Mucosa of descending colon (tissue), 3 donors: ENCODE measurements at places on chromosomes 13 and 19. TPM values are rescaled to one million over a fixed set of nuclear protein-coding genes. Genes with fewer than 3 reads are reported as not detected.

SPTBN4 gene
- total RNA-seq, result 0.29 TPM

TEKTIP1 gene
- 3.2 TPM for total RNA-seq

TMEM238 gene
- 68.0 TPM for total RNA-seq

IFNL2 gene
- total RNA-seq, result not detected

MCF2L gene
- 109 TPM for total RNA-seq

C5AR2 gene
- 1.6 TPM for total RNA-seq

ZNF837 gene
- total RNA-seq, result 1.5 TPM

S1PR4 gene
- total RNA-seq, result 0.38 TPM

ZNF135 gene
- 5.8 TPM for total RNA-seq

IGFL4 gene
- not detected for total RNA-seq

ZNF564 gene
- 21.2 TPM for total RNA-seq

DCLK1 gene
- 12.7 TPM for total RNA-seq

TMC4 gene
- 178 TPM for total RNA-seq

ATP4B gene
- total RNA-seq, result not detected

SIGLEC5 gene
- total RNA-seq, result 0.32 TPM

FOXA3 gene
- total RNA-seq, result 32.9 TPM

ZNF530 gene
- 3.1 TPM for total RNA-seq

MRPL4 gene
- 47.5 TPM for total RNA-seq

DMPK gene
- total RNA-seq, result 123 TPM

TEX29 gene
- total RNA-seq, result 0.55 TPM

CIC gene
- total RNA-seq, result 78.0 TPM

ATP11A gene
- total RNA-seq, result 28.7 TPM

ZNF628 gene
- 11.1 TPM for total RNA-seq

ZNF154 gene
- total RNA-seq, result 1.5 TPM

ZIM2 gene
- 0.66 TPM for total RNA-seq

MAP4K1 gene
- 7.4 TPM for total RNA-seq

ADPRHL1 gene
- total RNA-seq, result 9.2 TPM

RFPL4AL1 gene
- total RNA-seq, result not detected

IGSF23 gene
- total RNA-seq, result not detected

CYSLTR2 gene
- total RNA-seq, result 0.58 TPM

PSG6 gene
- total RNA-seq, result not detected

CEACAM7 gene
- 3,639 TPM for total RNA-seq

SOX21 gene
- not detected for total RNA-seq

FLT3 gene
- 0.41 TPM for total RNA-seq

KLK8 gene
- not detected for total RNA-seq

DAND5 gene
- 0.34 TPM for total RNA-seq

APOC4 gene
- not detected for total RNA-seq

TTYH1 gene
- 0.55 TPM for total RNA-seq

CYP2F1 gene
- total RNA-seq, result not detected

GNA15 gene
- total RNA-seq, result 6.2 TPM

KIRREL2 gene
- not detected for total RNA-seq

SAE1 gene
- 66.4 TPM for total RNA-seq

CPT1C gene
- 1.9 TPM for total RNA-seq

MIA gene
- total RNA-seq, result 1.4 TPM

VPS36 gene
- total RNA-seq, result 44.3 TPM
